Stimulated activated CD4-positive, alpha-beta T cell treated with anti-CD3 and anti-CD28 coated beads, Interleukin-1b, Interleukin-23, amount 100 ng/mL, for 1 hour (primary cell): ENCODE measurements at places on chromosomes 1 and 21.

DNA sequence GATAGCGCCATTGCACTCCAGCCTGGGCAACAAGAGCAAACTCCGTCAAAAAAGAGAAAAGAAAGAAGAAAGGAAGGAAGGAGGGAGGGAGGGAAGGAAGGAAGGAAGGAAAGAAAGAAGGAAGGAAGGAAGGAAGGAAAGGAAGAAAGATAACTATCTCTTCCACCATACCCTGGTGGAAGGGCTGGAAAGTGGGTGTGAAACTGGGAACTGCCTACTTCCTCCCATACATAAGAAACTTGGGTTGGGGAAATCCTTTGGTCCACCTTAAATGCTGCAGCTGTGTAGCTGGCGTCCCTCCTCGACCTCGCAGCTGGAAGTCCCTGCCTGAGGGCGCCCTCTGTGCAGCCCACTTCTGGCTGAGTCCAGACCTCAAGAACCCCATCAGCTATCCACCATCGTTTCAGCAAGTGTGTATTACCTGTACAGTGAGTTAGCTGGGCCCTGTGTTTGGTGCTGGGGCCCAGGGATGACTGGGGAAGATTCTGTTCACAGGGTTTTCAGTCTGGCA, 4.6 kb upstream of the FAM167B start:
- no peak for DNase-seq

GRCh38 chr21:45831991-45832740, 149.4 kb upstream of the COL6A1 start:
- DNase-seq: no peak

DNA sequence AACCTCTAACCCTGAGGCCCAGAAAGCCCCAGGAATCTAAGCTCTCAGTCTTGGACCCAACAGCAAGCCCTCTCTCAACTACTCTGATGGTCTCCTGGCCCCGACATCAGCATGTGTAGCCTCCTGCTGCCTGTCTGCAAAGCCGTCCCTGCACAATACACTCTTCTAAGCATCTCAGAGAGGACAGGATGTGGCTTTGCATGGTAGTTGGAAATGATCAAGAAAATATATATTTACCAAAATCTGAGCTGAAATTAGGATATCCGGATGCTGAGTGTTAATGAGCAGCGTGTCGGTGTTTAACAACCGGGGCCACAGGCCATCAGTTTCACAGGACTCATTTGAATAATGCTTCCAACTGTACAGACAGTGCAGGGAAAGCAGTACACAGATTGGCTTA, 59.1 kb upstream of the SIM2 start:
- no peak for DNase-seq

DNA sequence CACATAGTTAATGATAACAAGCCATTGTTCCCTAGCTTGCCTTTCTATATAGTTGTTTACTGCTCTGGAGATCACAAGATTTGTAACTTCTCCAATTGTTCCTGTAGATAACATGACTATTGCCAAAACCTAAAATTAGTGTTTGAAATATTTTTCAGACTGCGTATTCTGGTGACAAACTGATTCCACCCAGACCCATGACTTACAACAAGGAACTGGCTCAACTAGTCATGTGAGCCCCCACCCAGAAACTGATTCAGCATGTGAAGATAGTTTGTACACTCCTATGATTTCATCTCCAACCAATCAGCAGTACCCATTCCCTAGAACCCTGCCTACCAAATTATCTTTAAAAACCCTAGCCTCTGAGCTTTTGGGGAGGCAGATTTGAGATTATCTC, 131.4 kb upstream of the BCL9 start:
- no peak for DNase-seq

GRCh38 chr21:31576428-31576827, 83.1 kb upstream of the SOD1 start:
- no peak for DNase-seq

DNA sequence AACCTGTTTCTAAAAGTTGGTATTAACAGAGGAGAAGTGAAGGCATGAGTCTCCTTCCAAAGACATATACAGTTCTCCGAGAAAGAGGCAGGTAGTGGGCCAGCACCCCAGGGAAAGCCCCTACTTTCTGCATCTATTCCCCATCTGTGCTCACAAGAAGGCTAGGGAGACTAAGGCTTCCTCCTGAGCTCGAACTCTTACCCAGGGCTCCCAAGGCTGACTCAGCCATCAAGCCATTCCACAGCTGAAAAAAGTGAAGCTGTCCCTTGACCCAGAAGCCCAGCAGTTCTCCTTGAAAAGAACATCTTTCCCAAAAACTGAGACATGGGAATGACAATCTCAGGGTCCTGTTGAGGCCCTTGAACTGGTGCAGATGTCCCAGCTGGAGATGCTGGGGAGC, 1.9 kb upstream of the PADI3 start:
- no peak for DNase-seq

DNA sequence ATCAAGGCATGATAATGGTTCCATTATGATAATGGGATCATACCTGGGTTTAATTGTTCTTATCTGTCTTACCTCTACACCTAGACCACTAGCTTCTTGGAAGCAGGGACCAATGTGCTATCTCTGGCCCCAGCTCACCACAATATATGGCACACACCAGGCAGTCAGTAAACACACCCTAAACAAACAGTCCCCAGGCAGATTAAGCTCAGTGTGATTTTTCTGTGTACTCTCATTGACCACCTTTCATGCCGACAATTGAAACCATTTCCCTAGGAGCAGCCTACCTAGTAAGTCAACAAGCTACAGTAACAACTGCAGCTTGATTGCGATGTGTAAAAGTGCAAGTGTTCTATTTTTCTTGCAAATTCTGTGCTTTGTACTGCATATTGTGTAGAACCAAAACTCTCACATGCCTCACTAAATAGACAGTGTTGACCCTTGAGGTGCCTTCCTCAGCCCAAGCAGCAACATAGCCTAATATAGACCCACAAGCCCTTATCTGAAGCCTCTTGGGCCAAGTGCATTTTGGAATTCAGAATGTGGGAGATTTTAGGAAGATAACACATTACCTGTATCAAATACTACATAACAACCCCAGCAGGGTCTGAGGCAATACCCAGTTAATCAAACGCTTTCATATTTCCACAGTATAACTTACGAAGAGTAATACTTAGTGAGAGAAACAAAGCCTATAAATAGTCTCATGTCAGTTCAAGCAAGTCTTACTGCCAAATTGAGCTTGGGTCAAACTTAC, 32.0 kb downstream of the INPP5B start:
- no peak for DNase-seq

DNA sequence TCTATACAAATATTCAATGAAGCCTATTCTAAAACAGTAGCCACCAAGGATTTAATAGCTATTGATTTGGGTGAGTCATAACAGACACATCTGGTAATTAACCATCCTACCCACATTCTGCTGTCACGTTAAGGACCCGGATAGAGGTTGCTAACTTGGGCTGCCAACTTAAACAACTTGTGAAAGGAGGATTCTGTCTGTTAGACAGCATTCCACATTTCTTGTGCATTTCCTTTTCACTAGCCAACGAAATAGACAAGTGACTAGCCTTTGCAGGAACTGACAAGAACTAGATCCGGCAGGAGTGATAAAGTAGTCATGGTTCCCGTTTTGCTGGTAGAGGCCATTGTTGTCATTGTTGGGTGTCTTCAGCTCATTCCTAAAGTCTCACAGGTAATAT, 9.5 kb downstream of the DSCAM start:
- DNase-seq: no peak
